ENCODE measurements at places on chromosomes 16 and 17. TPM values are rescaled to one million over a fixed set of nuclear protein-coding genes. Genes with fewer than 3 reads are reported as not detected.

GRCh38 chr16:81190667-81191066 lies 47.8 kb upstream of the BCO1 start:
- no peak for DNase-seq
- peaks cover 3% of the 10 kb centered on the region for H3K4me1 ChIP-seq
- no peak overlapping the region for H3K27ac ChIP-seq
- no peak overlapping the region for H3K4me3 ChIP-seq
- no peaks in the 10 kb centered on the region for H3K36me3 ChIP-seq

GRCh38 chr16:67001726-67002125 lies 13.3 kb downstream of the CES4A start:
- no peak for DNase-seq

- no peak for DNase-seq
- peaks cover 27% of the 10 kb centered on the region for H3K4me1 ChIP-seq
- no peak overlapping the region for H3K27ac ChIP-seq
Measured at GRCh38 chr17:17672453-17673368, 8.5 kb upstream of the RAI1 start.

GRCh38 chr16:84992717-84993075 lies 18.6 kb downstream of the ZDHHC7 start:
- H3K4me1 ChIP-seq = peaks cover 8% of the 10 kb centered on the region
- H3K4me3 ChIP-seq = no peak overlapping the region
- H3K36me3 ChIP-seq = peaks cover 32% of the 10 kb centered on the region
- no peak overlapping the region for H3K27ac ChIP-seq
- DNase-seq = no peak

GRCh38 chr17:66240630-66241029 lies 11.4 kb upstream of the APOH start:
- no peak for DNase-seq
- H3K4me1 ChIP-seq = peaks cover 10% of the 10 kb centered on the region
- no peak overlapping the region for H3K27ac ChIP-seq
- no peaks in the 10 kb centered on the region for H3K36me3 ChIP-seq
- no peak overlapping the region for H3K4me3 ChIP-seq

DNA sequence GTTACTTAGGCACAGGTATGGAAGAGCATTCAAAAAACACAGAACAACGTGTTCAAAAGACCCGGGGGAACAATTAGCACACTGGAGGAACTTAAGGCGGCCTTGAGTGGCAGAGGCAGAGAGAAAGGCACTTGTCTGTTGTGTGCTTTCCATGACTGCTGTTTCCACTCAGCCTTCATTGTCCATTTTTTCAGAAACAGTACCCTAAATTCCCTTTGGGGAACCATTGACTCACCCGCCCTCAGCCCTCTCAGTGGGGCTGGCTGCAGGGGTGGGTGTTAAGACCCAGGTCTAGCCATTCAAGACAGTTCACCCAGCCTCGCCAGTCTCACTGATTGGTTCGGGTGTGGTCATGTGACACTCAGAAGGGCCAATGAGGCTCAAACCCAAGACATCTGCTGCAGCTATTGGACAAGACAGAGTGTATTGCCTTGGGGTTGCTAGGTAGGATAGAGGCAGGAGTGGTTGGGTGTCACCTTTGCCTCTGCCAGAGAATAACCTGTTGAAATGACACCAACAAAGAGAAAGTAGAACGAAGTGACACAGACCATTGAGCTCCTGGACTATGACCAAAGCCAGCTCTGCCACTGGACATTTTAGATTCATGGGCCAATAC lies 19.6 kb upstream of the CEP20 start:
- H3K27me3 ChIP-seq = no peaks in the 10 kb centered on the region
- DNase-seq = peak; percentile 63
- H3K4me3 ChIP-seq = no peak overlapping the region
- H3K36me3 ChIP-seq = no peaks in the 10 kb centered on the region
- no peak overlapping the region for H3K27ac ChIP-seq

GRCh38 chr17:39304188-39304587 lies 78.4 kb upstream of the STAC2 start:
- H3K36me3 ChIP-seq = peaks cover 6% of the 10 kb centered on the region
- DNase-seq = no peak
- no peak overlapping the region for H3K27ac ChIP-seq

GRCh38 chr16:82063456-82064082 lies 28.5 kb downstream of the HSD17B2 start:
- no peak for DNase-seq
- no peak overlapping the region for H3K4me3 ChIP-seq
- peaks cover 5% of the 10 kb centered on the region for H3K27me3 ChIP-seq
- H3K4me1 ChIP-seq = no peaks in the 10 kb centered on the region
- no peaks in the 10 kb centered on the region for H3K36me3 ChIP-seq

DNA sequence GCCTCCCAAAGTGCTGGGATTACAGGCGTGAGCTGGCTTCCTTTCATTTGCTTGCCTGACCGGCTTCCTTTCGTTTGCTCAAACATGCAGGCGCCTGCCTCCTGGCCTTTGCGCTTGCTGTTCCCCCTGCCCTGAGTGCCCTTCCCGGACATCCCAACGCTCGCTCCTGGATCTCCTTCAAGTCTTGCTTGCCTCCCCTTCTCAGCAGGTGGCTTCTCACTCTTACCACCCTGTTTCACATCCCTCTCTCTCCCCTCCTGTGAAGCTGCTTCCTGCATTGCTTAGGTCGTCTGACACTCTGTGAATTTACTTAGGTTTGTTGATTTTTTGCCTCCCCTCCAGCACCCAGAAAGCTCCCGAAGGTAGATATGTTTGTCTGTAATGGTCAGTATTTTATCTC lies 25.6 kb upstream of the NDRG4 start:
- no peak overlapping the region for H3K27ac ChIP-seq
- H3K36me3 ChIP-seq = no peaks in the 10 kb centered on the region
- DNase-seq = no peak

The B3GNT9 gene
- total RNA-seq = 2.1 TPM

GRCh38 chr16:55710466-55710865 lies 54.7 kb downstream of the SLC6A2 start:
- peaks cover 12% of the 10 kb centered on the region for H3K27me3 ChIP-seq
- no peak overlapping the region for H3K4me3 ChIP-seq
- H3K27ac ChIP-seq = no peak overlapping the region
- DNase-seq = no peak
- no peaks in the 10 kb centered on the region for H3K36me3 ChIP-seq
- no peaks in the 10 kb centered on the region for H3K4me1 ChIP-seq

DNA sequence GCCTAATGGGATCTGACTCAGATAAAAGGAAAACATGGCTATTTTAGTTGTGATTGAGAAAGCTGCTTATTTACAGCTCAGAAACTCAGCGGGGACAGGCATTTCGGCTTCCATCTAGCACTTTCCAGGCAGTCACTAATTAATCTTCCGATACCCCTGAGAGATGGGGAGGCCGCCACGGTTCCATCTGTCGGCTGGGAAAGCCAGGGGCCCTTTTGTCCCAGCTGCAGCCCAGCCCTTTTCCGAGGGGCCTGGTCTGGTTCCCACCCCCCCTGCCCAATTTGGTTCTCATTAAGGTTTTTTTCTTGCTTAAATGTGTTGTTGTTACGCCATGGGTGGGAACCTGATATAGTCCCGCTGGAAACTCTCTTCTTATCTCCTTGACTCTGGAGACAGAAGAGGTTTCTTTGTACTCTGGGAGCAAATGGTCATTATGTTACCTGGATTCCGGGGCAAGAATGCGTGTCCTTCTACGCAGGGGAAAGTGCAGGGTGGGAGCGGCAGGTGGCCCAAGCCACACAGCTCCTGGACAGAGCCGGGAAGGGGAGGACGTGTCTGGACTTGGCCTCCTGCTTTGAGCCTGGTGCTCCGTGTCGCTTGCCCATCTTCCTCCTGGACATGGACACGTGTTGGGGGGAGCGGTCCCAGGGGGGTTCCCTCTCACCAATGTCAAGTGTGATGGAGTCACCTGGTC lies 50.9 kb upstream of the GSE1 start:
- DNase-seq = no peak
- no peak overlapping the region for H3K4me3 ChIP-seq
- H3K36me3 ChIP-seq = no peaks in the 10 kb centered on the region
- H3K27ac ChIP-seq = no peak overlapping the region
- H3K27me3 ChIP-seq = no peaks in the 10 kb centered on the region
- peaks cover 65% of the 10 kb centered on the region for H3K4me1 ChIP-seq

The PRSS22 gene
- total RNA-seq = not detected

The MYH11 gene
- not detected for total RNA-seq

DNA sequence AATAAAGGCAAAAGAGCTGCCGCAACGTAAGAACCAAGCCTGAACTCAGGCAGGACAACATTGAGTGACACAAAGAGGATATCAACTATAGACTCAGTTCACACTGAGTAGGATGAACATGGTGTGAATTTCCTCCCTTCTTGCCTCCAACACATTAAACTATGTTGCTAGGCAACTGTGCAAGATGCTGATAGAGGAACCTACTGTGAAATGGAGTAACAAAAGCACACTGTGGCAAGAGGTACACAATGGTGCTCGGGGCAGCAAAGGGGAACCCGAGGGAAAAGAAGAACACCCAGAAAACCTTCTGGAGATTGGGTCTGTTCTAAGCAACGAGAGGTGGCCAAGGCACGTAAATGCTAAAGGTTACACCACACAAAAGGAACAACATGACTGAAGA lies 34.1 kb downstream of the GRB2 start:
- DNase-seq = no peak
- H3K27me3 ChIP-seq = no peaks in the 10 kb centered on the region
- H3K4me3 ChIP-seq = no peak overlapping the region
- H3K4me1 ChIP-seq = peaks cover 68% of the 10 kb centered on the region
- H3K27ac ChIP-seq = peak overlapping the region; percentile 23
- H3K36me3 ChIP-seq = peaks cover 20% of the 10 kb centered on the region

GRCh38 chr16:77288222-77288621 lies 89.0 kb downstream of the SYCE1L start:
- no peaks in the 10 kb centered on the region for H3K27me3 ChIP-seq
- H3K4me3 ChIP-seq = no peak overlapping the region
- no peak for DNase-seq

DNA sequence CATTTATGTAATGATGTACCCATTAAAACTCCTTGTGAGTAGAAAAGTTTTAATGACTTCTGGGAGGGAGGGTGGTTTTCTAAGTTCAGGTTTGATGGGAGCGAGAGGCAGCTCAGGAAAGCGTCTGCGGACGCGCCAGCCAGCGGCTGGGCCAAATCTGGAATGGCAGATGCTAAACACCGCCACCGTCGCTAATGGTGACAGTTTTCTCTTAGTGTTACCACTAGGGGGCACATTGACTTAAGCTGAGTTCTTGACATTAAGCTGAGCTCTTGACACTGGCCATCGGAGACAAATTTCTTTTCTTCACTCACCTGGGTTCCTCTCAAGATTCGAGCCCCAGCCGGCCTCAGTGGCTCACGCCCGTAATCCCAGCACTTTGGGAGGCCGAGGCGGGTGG lies 6.7 kb downstream of the TRPV1 start:
- H3K36me3 ChIP-seq = peaks cover 3% of the 10 kb centered on the region
- H3K27ac ChIP-seq = no peak overlapping the region
- H3K27me3 ChIP-seq = no peaks in the 10 kb centered on the region
- DNase-seq = peak; percentile 40
- H3K4me1 ChIP-seq = no peaks in the 10 kb centered on the region
- H3K4me3 ChIP-seq = no peak overlapping the region

DNA sequence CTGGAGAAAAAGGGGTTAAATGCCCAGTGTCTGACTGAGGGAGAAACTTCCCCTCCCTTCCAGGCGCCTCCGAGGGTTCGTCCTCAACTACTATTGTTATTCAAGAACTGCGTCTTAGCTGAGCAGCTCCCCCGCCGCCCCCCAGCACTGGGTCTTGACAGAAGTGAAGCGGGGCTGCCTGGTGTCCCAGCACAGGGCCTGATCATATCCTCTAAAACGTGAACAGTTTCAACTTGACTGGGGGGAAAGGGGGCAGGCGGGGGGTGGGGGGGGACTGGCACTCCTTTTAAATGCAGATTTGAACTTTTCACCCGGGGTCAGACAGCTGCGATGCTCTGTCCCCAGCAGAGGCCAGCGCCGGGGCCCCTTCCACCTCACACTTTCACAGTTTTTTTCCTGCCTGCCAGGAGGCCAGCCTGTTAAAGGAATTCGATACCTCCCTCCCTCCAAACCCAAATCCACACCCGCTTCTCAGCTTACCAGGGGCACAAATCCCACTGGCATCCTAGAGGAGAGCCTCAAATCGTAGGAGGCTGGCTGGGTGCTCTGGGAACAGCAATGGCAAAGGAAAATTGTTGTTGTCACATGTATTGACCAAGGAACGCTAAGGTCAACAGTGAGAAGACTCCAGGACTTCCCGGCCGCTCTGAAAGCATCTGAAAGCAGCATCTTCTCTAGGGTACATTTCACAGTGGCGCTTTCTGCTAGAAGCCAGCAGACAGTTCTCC lies 14.5 kb downstream of the ZFHX3 start:
- DNase-seq = no peak
- H3K4me1 ChIP-seq = peaks cover 3% of the 10 kb centered on the region
- H3K36me3 ChIP-seq = no peaks in the 10 kb centered on the region
- no peak overlapping the region for H3K27ac ChIP-seq
- H3K4me3 ChIP-seq = no peak overlapping the region
- peaks cover 19% of the 10 kb centered on the region for H3K27me3 ChIP-seq

GRCh38 chr16:86536621-86537020 lies 18.4 kb downstream of the MTHFSD start:
- DNase-seq = no peak
- H3K4me3 ChIP-seq = no peak overlapping the region
- H3K4me1 ChIP-seq = no peaks in the 10 kb centered on the region
- no peak overlapping the region for H3K27ac ChIP-seq
- peaks cover 18% of the 10 kb centered on the region for H3K36me3 ChIP-seq
- H3K27me3 ChIP-seq = no peaks in the 10 kb centered on the region

DNA sequence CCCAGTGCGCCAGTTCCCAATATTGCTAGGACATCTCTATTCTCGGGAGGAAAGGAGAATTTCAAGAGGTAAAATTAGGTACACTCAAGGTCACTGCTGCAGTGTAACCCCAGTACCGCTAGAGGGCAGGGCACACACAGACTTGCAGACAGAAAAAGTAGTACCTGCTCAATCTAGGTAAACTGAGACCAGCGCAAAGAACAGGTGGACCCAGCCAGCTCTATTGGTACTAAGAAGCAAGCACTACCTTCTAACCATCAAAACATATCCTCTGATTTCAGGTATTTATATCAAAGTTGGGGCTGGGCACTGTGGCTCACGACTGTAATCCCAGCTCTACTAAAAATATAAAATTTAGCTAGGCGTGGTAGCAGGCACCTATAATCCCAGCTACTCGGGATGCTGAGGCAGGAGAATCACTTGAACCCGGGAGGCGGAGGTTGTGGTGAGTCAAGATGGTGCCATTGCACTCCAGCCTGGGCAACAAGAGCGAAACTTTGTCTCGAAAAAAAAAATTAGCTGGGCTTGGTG lies 3.6 kb upstream of the WDR81 start:
- H3K4me1 ChIP-seq = peaks cover 27% of the 10 kb centered on the region
- no peaks in the 10 kb centered on the region for H3K36me3 ChIP-seq
- H3K4me3 ChIP-seq = no peak overlapping the region
- DNase-seq = peak; percentile 82

GRCh38 chr16:57049678-57050077 lies 42.7 kb upstream of the CPNE2 start:
- H3K36me3 ChIP-seq = peaks cover 62% of the 10 kb centered on the region
- DNase-seq = no peak
- H3K27me3 ChIP-seq = no peaks in the 10 kb centered on the region
- H3K4me3 ChIP-seq = no peak overlapping the region

- peaks cover 6% of the 10 kb centered on the region for H3K4me1 ChIP-seq
- H3K4me3 ChIP-seq = no peak overlapping the region
- H3K27ac ChIP-seq = no peak overlapping the region
Measured at GRCh38 chr16:74771656-74772315, 2.8 kb downstream of the FA2H start.

The AP1G1 gene
- total RNA-seq = 57.4 TPM

GRCh38 chr17:67376737-67377487 lies at the start of gene PITPNC1:
Gene PITPNC1, plus strand, starts transcription at chr17:67377281.
- H3K27me3 ChIP-seq = no peaks in the 10 kb centered on the region
- peak within 1 kb of the TSS; percentile 90 for H3K27ac ChIP-seq
- H3K4me3 ChIP-seq = peak within 1 kb of the TSS; percentile 73
- H3K36me3 ChIP-seq = peaks cover 18% of the 10 kb centered on the region
